ENCODE measurements at places on chromosomes 7 and 10.

- no peak for DNase-seq
These were observed 93.8 kb downstream of the ZRANB1 start for GRCh38 chr10:125035588-125036295.

GRCh38 chr10:132637477-132638129, 100.0 kb downstream of the INPP5A start:
- DNase-seq = no peak

GRCh38 chr7:129245533-129245932, 20.7 kb downstream of the AHCYL2 start:
- no peak for DNase-seq

DNA sequence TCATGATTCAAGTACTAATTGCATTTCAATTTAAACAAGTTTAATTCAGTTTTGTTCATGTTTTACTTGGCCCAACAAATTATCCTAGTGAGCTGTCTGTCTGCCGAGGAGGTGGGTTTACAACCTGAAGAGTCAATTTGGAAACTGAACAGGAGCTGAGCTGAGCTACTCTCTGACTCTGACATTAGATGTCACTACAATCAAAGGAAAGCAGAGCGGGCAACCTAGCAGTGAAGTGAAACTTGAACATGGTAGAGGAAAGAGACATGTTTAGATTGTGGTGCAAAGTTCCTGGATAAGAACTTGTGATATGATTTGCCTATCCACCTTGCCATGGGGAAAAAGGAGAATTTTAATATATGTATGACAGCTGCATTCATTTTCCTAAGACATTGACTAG, 9.6 kb upstream of the AGR3 start:
- no peak for DNase-seq

DNA sequence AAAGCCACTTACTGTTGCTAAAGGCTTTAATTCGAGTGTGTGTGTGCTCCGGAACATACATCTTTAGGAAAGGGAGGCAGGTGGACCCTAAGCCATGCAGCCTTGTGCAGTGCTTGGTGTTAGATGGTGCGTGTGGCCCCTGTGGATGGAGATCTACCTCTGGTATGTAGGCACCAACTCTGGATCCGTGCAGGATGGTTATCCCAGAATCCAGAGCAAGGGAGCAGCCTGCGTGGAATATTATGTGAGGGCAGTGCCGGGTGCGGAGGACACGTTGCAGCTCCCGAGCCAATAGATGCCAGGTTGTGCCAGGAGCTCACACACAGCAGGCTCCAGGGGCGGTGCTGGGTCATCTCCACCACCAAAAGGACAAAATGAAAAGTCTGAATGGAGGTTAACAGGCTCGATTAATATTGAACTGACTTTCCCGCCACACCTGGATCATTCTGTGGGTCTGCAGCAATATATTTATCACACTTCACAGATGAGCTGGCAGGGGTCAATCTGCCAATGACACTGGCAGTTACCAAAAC, 143.0 kb upstream of the NPS start:
- DNase-seq = no peak

GRCh38 chr7:4267341-4268039, 414.6 kb upstream of the FOXK1 start:
- DNase-seq = no peak

GRCh38 chr7:105003275-105003674, 10.7 kb upstream of the KMT2E start:
- no peak for DNase-seq

DNA sequence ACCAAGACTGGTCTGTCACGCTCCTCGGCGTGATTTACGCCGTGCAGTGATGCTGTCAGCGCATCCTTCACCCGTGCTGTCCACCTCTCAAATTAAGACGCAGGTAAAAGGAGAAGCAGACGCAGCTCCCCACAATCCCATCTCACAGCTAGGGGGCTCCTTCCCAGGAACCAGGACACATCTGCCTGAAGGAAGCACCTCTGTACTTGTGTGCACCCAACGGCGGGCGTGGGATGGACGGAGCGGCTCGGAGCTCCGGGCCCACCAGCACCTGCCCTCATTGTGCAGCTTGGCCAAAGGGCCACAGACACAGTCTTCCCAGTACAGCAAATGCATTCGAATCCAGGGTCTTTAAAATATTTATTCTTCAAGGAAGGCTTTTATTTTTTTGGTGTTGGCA, 55.3 kb downstream of the STK32C start:
- no peak for DNase-seq

GRCh38 chr7:151484971-151485707, 34.6 kb downstream of the RHEB start:
- no peak for DNase-seq

DNA sequence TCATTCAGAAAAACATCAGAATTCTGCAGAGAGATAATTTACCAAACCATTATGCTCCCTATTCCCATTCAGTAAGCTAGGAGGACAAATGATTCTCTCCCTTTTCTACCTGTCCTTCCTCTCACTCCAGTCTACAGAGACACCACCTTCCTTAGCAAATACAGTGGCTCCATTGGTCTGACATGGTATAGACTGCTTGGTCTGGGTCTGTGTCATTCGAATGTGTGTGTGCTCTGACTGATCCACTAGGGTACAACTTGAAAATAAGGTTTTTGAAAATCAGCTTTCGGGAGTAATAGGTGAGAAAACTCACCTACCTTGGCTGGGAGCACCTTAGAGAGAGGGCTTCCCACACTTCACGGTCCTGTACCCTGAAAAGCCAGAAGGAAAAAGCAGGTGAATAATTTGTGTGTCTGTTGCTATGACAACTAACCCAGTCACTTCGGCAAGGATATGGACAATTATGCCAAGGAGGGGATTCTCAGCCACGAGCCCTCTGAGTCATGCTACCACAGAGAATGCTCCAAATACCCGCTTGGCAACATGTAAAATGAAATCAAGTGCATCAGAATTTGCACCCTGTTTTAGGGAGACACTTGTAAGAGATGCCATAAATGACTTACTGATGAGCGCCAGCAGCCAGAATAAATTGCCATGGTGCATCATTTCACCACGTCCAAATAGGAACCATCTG, 114.5 kb upstream of the PRKCQ start:
- no peak for DNase-seq

DNA sequence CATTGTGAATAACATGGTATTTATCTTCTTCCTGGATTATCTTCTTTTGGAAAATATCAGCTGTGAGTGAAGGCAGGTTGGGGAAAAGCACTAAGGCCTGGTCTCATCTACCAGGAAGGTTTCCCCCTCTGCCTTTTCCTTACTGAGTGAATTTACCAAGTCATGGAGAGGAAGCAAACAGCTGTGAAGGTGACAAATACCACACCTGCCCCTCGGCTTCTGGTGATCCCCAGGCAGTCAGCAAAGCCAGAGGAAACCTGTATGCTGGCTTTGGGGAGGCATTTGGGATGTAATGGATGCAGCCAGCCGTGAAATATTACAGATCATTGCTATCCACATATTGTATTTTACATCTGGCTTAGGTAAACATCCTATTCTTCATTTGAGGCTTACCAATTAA, 24.2 kb downstream of the POM121L12 start:
- no peak for DNase-seq

DNA sequence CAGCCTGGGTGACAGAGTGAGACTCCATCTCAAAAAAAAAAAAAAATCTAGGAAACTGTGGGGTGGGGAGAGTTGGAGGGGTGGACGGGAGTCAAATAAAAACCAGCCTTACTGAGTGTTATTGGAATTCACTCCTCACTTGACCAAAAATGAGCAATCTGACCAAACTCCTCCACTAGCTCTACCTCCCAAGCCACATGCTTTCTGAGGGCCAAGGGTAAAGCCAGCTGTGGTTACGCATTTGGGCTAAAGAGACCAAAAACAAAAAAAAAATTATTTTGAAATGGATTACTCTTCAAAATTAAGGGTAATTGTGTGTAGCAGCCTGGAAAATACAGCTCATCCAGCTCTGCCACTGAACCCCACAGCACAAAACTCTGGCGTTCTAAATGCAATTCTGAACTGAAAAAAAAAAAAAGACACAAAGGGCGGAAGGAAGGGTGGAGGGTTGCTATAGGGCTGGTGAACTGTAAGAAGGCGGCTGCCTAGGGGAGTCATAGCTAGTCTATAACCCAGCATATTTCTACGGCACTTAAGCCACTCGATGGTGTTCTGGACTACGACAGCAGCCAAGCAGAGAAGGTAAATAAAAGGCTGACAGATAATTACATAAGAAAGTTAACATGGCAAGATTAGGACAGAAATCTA, 7.8 kb downstream of the ELMO1 start:
- no peak for DNase-seq

DNA sequence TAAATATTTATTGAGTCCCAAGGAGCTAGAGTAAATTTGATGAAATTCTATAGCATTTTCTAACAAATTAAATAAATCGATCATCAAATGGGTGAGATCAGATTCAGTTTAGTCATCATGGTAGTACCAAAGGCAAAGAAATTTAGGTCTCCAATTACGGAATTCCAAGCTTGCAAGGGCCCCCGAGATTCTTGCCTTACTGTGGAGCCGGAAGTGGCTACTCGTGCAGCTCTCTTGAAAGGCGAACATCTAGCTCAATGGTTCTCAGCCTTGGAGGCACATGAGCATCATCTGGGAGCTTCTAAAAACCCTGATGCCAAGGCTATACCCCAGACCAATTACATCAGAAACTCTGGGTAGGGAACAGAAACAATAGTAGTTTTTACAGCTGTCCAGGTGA, 117.9 kb upstream of the PRR15 start:
- no peak for DNase-seq

DNA sequence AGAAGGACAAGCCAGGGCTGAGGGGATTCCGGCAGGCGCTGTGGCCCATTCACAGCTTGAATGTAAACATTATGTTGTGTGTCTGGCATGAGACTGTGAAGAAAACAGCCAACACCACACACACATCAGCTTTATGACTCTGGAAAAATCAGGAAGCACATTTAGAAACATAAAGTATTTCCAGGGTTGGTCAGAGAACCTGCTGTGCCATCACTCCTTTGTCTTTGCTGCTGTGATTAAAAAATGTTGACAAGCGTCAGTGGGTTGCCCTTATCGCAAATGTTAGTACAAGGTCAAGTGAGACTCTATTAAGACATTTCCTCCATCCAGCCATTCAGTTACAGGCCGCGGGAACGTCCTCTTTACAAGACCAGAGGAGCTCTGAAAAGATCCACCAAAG, 95.4 kb downstream of the TAX1BP1 start:
- DNase-seq = no peak

DNA sequence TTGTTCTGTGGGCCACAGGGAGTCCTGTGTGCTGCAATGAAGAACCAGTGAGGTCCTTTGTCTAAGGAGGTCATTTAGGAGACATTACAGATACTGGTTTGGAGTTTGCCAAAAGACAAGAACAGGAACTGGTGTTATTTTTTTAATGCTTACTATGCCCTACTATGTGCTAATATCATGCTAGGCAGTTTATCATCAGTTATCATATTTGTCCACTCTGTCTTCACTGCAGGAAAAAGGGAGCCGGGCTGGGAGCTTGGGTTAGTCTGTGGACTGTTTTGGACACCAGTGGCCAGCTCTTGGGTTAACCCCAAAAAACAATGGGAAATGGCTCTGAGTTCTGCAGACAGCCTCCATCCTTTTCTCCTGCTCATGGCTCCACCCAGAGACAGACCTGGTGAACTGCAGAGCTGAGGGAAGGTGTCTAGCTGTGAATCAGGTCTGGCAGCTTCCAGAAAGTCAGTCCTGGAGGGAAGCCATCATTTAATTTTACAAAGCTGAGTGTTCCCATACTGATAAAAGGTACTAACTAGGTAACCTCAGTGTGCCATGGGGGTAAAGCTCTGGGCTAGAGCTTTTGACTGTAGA, 101.2 kb upstream of the ZNF746 start:
- DNase-seq = no peak

GRCh38 chr7:69789563-69789962, 191.3 kb downstream of the AUTS2 start:
- no peak for DNase-seq

DNA sequence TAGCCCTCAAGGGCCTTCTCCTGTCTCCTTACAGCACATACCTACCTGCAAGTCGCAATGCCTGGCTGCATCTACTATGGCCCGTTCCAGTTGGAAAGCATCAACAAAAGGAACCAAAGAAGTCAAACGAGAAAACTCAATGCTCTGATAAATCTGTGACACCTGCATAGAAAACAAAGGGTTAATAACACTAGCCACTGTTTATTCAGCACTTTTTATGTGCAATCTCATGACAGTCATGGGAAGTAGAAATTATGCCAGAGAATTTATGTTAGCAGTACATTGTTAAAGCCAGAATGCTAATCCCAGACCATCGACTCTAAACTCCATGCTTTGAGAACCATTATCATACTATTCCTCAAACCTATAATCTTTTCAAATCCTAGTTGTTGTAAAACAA, 21.1 kb downstream of the EIF3A start:
- no peak for DNase-seq

GRCh38 chr10:102779680-102780526, 36.2 kb downstream of the WBP1L start:
- no peak for DNase-seq

DNA sequence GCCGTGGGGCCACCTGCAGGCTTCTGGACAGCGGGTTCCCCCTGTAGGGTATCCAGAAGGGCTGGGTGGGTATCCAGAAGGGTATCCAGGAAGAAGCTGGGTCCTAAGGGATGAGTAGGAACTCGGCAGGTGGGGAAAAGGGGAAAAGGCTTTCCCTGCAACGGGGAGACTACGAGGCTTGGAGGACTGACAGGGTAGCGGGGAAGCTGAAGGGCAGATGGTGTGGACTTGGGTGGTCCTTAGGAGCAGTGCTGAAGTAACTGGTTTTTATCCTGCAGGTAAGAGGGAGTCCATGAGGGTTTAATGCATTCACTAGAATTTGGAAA, 525 bp downstream of the UBE2D4 start:
- no peak for DNase-seq

- DNase-seq = no peak
These were observed 6.7 kb upstream of the OAT start for GRCh38 chr10:124425227-124425962.

- no peak for DNase-seq
These were observed 210.8 kb downstream of the DIP2C start for GRCh38 chr10:478471-479245.

GRCh38 chr7:101890749-101891523, 73.5 kb downstream of the CUX1 start:
- DNase-seq = no peak

DNA sequence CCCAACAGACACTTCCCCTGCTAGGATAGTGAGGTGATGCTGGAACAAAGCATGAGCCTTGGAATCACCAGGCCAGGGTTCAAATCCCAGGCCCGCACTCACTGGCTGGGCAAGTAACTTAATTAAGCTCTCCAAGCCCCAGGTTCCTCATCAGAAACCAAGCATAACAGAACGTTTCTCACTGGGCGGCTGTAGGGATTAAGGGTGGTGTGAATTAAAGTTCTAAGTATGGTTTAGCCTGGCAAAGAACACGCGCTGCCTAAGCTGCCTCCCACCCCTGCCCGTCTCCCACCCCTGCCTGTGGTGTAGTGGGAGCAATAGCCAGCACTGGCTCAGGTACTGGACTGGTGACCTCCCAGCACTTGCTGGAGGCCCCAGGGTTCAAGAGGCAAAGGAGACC, 5.6 kb downstream of the SLC4A2 start:
- no peak for DNase-seq

GRCh38 chr10:95758351-95759025, 2.5 kb downstream of the ENTPD1 start:
- DNase-seq = no peak

All from progenitor cell of endocrine pancreas (in vitro differentiated cells).